ENCODE measurements at places on chromosomes 5 and 9.

DNA sequence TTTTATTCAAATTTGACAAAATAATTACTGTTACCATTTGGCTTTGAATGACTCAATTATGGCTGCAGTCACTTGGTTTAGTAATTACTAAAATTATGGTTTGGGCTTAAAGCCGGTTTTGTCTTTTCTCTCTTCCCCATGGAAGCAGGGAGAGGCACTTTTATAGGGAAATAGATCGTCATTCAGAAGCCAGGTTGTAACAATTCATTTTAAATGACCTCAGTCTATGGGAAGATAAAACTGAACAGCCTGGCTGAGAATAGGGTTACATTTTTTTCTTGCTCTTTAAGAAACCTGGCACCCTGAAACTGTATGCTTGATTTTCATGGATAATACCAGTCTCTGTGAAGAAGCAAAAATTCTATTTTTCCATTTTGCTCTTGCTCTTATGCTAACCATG is 169.8 kb downstream of the SMC2 start:
- no peak for DNase-seq

DNA sequence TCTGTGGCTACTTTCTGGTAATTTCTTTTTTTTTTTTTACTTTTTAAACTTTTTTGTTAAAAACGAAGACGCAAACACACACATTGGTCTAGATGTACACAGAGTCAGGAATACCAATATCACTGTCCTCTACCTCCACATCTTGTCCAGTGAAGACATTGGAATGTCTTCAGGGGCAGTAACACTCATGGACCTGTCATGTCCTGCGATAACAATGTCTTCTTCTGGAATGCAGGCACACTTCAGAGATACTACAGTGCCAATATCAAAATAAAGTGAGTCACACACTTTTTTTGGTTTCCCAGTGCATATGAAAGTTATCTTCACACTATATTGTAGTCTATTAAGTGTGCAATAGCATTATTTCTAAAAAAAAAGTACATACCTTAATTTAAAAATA is 175.9 kb downstream of the ARRDC3 start:
- no peak for DNase-seq

DNA sequence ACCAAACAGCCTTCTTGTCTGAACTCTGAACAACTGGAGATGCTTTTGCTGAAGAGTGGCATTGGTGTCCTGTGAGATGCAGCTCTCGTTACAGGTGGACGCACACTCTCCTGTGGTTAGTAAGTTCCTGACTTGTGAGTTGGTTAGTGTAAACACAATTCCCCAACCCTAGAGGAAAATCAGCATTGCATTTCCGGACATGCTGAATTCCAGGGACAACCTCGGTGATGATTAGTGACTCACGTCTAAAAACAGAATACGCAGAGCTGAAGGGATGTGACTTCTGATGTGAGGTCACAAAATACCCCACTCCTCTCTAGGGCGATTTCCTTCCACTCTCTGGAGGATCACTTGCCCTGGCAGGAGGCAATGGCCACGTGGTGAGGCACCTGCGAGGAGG is 5.0 kb downstream of the OR2V2 start:
- no peak for DNase-seq

- no peak for DNase-seq
These were observed 85.2 kb downstream of the CYFIP2 start for GRCh38 chr5:157350939-157351801.

DNA sequence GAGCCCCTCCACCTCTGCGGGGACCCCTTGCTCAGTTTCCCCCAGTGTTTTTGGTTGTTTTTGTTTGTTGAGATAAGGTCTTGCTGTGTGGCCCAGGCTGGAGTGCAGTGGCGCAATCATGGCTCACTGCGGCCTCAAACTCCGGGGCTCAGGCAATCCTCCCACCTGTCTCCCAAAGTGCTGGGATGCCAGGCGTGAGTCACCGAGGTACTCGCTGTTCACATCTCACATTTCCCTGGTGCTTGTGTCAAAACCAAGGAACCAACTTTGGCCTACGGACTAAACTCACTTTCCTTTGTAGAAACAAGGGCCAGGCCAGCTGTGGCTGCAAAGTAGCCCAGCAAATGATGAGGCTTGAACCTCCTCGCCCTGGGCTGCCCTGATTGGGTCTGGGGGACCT is 9.7 kb upstream of the AJM1 start:
- DNase-seq = no peak

GRCh38 chr5:131965826-131966415 is 20.5 kb upstream of the MEIKIN start:
- no peak for DNase-seq

All from activated T-cell treated with anti-CD3 and anti-CD28 coated beads for 24 hours (primary cell).